ENCODE measurements at places on chromosomes 5 and 9.

DNA sequence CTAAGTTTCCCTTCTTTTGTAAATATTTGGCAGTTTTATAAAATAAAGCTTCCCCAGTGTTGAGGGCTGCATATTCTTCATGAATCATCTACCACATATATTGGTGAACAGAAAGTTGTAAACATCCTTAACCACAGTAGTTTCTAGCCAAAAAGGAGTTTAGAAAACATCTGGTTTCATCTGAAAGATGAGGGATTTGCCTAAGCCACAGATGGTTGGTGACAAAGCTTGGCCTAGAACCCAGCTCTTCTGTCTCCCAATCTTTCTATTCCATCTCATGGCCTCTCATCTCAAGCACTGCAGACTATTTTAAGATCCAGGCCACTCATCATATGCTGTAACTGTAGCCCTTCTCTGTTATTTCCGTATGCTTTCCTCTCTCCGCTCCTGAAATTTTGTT lies 232.3 kb upstream of the TRPM3 start:
- DNase-seq: no peak

GRCh38 chr9:3894772-3895171 lies 369.0 kb upstream of the RFX3 start:
- no peak for DNase-seq

GRCh38 chr5:135213466-135214239 lies 179.6 kb upstream of the PITX1 start:
- no peak for DNase-seq

DNA sequence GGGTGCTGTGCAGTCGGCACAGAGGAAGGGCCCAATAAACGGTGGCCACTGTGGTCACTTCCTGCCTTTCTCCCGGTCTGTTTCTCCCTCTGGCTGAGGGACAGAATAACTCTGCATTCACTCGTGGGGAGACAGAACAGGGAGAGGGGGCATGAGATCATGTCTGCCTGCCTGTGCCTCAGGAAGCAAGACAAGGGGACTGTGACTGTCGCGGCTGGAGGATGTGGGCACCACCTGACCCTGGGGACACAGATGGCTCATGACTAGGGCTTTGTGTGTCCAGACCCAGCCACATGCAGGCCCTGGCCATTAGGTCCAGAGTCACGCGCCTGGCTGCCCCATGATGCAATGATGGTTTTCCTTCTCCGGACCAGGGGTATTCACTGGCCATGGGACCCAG lies 5.8 kb downstream of the TRUB2 start:
- DNase-seq: no peak

- DNase-seq: no peak
Measured at GRCh38 chr9:131951905-131952304, 127.8 kb downstream of the MED27 start.

DNA sequence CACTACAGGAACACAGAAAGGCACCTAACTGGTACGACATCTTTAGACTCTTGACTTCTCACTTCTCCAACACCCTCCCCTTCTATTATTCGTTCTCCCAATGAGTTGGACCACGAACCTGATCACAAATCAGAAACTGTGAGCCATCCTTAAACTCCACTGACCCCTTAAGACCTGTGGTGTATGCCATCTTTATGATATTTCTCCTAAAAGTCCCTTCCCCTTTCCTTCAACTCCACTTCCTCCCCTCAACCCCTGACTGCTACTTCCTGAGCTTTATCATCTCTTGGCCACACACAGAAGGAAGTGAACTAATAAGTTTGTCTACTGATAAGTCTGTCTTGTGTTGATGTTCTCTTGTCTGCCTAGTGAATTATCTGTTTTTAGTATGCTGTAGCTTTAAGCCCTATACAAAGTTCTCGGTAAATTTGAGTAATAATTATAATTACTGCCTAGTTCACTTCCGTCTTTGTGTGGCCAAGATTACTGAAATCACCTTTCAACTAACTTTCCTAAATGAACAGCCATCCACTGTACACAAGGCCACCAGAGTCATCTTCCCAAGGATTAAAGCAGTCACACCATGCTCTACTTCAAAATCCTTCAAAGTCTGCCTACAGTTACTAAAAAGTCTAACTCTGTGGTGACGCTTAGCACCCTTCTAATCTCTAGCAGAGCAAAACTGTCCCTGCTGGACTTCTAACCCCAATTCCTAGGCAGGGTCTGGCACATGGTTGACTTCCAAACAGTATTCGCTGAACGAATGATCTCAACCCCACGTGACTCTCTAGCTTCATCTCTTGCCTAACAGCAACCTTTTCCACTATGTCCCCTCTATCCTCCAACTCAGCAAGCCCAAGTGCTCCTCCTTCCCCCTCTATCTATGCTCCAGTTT lies 23.2 kb downstream of the ELOVL7 start:
- no peak for DNase-seq

DNA sequence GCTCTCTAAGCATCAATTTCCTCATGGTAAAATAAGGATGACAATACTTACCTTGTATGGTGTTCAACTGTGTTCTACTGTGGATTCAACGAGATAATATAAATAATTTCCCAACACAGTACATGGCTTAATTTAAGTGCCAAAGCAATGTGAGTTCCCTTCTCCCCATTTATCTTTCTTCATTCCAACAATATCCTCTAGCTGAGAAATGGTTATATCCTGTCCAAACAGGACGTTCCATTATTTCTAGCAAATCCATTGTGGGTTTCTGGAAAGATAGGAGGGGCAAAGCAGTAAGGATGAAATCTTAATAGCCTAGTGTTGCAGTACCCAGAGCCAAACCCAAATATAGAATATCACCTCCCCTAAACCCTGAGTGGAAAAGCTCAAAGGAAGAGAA lies 22.0 kb downstream of the ABCA1 start:
- DNase-seq: no peak

- DNase-seq: no peak
Measured at GRCh38 chr5:139644001-139644456, 4.1 kb upstream of the CXXC5 start.

DNA sequence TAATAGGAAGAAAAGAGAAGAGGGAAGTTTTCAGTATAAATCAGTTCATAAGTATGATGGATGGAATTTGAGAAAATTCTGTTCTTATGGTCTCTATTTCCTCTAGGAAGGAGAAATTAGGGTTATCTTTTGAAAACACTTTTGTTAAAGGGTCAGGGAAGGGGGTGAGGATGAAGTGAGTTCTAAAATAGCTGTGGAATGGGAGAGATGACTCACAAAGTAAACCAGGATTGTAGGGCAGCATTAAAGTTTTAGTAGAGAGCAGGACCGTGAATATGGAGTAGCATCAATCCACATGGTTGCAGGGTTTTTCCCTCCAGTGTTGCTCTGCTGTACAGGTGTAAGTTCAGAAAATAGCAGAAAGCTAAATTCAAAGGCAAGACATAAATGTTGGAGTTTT lies 32.4 kb downstream of the MUSK start:
- DNase-seq: no peak

DNA sequence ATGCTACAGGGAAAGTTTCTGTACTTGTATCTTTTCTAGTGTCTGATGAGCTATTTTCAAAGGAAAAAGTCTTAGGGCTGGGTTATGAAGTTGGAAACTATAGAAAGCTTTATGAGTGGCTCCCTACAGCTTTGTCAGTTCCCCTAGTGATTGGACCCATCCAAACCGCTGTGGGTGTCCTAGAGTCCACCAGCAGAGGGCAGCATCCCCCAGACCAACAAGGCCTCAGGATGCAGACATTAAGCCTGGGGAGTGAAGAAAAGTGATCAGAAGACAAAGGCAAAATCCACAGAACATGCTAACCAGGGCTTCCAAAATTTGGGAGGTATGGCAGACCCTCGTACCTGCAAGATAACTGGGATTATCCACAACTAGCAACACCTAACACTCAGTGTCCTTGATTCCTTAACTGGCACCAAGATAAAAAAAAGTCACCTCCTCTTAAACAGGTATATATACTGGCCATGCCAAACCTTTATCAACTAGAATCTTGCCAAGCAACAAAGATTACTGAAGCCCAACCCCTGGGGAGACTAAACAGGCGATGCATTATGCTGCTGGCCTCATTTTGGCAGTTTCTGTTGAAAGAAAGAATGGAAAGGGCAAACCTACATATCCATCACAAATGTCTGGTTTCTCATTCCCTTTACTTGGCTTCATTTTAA lies 110.4 kb upstream of the NR5A1 start:
- peak; percentile 48 for DNase-seq

DNA sequence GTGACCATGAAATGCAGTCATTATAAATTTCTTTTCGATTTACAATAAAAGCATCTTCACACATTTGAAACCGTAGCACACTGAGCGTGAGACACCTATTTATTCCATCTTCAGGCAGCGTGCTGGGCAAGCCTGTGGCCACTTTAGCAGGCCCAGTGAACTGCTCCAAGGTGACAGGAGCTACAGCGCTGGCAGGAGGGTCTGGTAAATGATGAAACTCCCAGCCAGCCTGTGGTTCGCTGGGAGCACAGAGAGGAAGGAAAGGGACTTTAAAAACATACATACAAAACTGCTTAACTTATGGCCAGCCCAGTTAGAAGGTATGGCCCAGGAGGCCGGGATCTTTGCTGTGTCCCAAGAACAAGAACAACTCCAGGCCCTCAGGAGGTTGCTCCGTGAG lies 5.1 kb downstream of the RAPGEF1 start:
- DNase-seq: no peak

GRCh38 chr9:35335164-35335563 lies 154.7 kb upstream of the RUSC2 start:
- DNase-seq: no peak

- no peak for DNase-seq
Measured at GRCh38 chr9:97673922-97674321, 23.2 kb downstream of the XPA start.

DNA sequence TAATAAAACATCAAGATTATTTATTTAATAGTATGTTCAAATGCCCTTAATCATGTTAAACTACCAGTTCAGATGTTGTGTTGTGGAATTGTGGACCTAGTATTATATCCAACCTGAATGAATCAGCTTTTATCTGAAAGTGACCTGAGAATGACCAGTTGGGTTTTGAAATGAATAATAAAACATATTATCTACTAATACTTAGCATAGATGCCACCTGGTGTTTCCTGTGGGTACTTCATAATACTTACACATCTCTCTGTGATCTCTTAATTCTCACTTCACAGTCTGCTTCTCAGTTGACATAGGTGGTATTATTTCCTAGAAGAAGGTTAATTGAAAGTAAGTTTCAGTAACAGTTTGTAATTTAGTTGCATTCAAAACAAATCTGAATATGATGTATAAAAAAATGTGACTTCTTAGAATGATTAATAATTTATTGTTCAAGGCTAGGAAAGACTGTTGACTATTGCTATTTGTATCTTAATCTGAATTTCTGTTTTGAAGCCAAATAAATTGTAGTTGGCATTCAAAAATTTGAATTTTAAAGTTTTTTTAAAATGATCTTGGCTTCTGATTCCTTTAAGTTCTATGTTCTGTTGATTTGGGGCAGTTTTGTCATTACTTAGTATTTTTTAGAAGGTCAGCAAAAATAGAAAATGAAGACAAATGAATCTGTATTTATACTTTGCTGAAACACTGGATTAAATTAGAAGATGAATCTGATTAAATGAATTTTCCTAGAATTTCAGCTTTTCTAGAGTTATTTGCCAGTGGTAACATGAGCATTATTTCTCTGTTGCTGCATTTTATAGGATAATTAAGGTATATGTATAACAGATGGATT lies 48.2 kb downstream of the KIF2A start:
- DNase-seq: no peak

GRCh38 chr5:1414311-1415058 lies 30.8 kb downstream of the SLC6A3 start:
- no peak for DNase-seq

DNA sequence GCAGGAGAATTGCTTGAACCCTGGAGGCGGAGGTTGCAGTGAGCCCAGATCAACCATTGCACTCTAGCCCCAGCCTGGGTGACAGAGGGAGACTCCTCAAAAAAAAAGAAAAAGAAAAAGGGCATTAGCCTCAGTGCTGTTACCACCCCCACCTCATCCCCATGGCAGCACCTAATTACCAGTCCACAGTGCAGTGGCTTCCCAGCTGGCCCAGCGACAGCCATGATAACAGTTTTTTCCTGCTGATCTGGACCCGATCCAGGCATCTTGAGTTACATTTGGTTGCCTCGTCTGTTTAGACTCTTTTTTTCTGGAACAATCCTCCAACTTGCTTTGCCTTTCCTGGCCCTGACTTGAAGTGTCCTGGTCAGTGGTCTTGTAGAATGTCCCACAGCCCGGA lies 24.4 kb downstream of the NCS1 start:
- no peak for DNase-seq

DNA sequence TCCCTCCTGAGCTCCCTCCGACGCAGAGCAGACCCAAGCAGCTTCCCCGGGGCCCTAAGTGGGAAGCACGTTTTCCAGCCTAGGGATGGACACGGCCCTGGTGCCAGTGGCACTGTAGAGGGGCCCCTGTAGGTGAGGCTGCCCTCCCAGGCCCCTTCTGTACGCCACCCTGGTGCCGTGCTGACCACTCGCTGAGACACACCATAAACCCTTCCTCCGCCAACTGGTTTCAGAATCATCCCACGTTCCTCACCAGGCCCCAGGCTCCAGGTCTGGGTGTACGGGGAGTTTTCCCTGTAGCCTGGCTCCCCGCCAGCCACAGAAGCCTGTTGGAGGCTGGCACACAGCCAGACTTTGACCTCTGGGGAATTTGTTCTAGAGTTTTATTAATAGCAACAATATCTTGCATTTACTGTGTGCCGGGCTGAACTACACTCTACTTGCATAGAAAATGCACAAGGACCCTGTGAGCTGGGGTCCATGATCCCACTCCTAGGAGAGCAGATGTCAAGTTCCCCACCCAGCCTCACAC lies 18.2 kb upstream of the WDR38 start:
- DNase-seq: no peak

DNA sequence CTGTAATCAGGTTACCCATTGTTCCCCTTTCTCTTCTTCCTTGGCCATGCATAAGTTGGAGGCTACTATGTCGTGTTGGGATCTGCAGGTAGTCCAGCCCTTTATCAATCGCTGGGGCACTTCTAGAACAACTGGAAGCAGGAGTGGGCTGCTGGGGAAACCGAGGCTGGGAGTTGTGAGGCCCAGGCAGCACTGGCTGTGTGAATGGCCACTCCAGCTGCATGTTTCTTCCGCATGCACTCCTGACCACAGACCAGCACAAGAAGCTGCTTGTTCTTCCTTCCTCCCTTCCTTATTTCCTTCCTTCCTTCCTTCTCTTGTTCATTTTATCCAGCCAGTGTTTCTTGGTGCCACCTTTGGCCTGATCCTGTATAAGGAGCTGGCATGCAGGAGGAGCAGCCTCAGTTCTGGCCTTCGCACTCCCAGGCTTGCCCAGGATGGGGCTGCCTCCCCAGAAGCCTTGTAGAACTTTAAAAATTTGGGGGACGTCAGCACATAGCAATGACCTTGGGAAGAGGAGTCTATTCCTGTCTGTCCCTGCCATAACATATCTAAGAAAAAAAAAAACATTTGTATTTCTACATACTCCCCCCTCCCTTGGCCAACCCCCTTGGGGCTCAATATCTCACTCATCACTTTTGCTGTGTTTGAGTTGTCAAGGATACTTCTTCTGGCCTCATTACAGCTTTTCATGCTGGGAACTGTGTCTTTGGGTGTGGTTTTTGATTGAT lies 20.8 kb upstream of the CXCL14 start:
- no peak for DNase-seq

DNA sequence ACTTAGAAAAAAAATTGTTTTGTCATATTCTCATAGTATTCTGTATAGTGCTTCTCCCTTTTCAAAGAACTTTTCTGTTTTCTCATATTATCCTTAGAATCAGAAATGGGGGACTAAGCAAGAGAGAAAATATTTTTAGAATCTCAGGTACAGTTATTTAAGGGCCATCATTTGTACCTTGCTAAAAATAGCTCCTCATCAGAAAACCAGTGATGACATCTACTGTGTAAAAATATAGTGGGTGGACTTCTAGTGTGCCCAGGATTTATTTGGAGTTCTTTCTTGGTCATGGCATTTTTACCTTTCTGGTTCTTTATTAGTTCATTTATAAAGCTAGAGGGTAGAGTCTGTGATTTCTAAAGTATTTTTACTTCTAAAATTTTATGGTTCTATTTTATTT lies 82.5 kb downstream of the CSNK1G3 start:
- no peak for DNase-seq

Data from T follicular helper cell (primary cell).